ENCODE measurements at places on chromosomes 1 and 21. TPM values are rescaled to one million over a fixed set of nuclear protein-coding genes. Genes with fewer than 3 reads are reported as not detected.

IFNAR2 gene
- total RNA-seq, result 36.2 TPM

UBE2G2 gene
- total RNA-seq, result 60.3 TPM

IGSF9 gene
- 1.2 TPM for total RNA-seq

ZNF683 gene
- total RNA-seq, result not detected

NBPF14 gene
- total RNA-seq, result 24.6 TPM

FCRL1 gene
- not detected for total RNA-seq

LRRC39 gene
- 2.6 TPM for total RNA-seq

RGSL1 gene
- total RNA-seq, result not detected

HTR6 gene
- not detected for total RNA-seq

GRCh38 chr1:207672522-207673130 is 27.7 kb downstream of the CR1L start:
- no peak for DNase-seq

GRCh38 chr1:36573445-36573844 is 90.7 kb upstream of the CSF3R start:
- no peak for DNase-seq

DNA sequence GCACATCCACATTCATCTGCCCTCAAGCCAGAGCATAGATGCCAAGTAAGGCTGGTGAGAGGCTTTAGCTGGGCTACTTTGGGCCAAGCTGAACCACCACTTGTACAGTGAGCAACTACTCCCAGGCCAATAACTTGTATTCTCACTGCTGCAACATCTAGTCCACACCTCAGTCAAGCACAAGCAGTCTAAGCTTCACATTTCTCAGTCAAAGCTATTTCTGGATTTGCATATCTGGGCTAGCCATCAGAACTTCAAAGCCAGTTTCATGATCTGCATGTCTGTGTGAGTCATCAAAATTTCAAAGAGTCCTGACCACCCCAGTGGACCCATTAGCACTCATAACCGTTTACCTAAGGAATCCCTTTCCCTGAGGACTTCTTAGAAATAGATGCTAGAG is 77.7 kb upstream of the DIRAS3 start:
- DNase-seq, result no peak

DNA sequence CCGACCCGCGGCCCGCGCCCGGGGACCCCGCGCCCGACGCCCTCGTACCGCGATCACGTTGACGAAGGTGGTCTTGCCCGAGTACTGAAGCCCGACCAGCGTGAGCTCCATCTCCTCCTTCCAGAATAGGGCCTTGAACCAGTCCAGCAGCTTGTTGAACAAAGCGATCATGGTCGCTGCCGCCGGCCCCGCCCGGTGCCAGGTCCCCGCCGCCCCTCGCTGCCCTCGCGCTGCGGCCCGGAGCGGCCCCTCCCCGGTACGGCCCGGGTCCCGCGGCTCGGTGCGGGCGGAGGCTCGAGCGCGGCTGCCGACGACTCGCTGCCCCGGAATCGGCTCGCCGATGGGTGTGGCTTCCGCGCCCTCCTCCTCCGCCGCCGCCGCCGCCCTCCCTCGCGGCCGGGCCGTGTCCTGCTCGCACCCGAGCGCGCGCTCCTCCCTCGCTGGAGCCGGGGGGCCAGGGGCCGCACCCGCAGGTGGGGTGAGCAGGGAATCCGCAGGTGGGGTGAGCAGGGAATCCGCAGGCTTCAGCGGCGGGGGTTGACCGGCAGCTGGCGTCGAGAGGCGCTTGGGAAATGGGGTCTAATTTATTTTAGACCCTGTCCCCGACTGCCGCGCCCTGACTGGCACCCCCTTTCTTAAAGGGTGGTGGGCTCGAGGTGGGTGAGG is at the start of gene ARL8A:
Gene ARL8A (minus strand): TSS at position 336 of the 666 bp plus-strand sequence. CDS start 165 bp downstream, at position 171.
- peak; percentile 49 for DNase-seq

- no peak for DNase-seq
These were observed 1434.5 kb downstream of the KCNT2 start for GRCh38 chr1:195173753-195174152.

DNA sequence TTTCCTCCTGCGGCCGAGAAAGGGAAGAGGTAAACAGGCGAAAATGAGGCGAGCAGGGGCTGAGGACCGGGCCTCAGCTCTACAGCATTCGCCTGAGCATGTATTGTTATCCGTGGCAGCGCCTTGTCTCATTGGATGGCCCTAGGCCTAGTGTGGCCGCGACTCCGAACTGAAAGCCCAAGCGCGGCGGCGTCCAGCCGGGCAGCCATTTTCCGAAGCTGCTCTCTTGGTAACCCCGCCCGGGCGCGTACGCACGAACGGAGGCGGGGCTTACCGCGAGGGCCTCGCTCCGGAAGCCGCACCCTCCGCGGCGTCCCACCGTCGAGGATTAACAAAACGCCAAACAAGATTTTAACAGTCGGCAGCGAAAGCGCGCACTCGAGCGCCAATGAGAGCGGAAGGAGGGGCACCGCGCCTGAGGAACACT is 797 bp upstream of the USP1 start:
- DNase-seq, result no peak

- DNase-seq, result no peak
These were observed 7.8 kb downstream of the PSMB2 start for GRCh38 chr1:35633547-35633946.

DNA sequence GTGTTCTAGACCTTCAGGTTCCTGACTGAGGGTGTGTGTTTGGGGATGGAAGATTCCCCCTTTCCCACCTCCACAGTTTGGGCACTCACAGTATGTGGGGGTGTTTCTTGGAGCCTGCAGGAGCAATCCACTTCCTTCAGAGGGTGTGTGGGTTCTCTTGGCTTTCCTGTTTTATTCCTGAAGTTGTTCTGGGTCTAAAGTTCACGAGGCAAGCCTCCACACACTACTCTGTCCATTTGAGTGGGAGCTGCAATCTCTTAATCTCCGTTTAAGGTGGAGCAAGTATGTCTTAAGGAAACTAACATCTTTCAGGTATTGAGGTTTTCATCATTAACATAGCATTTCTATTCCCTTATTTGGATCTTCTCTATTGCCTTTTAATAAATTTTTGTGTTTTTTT is 141.8 kb downstream of the TENT5C start:
- no peak for DNase-seq

- DNase-seq, result no peak
These were observed 2.3 kb downstream of the TTC24 start for GRCh38 chr1:156581661-156582387.

DNA sequence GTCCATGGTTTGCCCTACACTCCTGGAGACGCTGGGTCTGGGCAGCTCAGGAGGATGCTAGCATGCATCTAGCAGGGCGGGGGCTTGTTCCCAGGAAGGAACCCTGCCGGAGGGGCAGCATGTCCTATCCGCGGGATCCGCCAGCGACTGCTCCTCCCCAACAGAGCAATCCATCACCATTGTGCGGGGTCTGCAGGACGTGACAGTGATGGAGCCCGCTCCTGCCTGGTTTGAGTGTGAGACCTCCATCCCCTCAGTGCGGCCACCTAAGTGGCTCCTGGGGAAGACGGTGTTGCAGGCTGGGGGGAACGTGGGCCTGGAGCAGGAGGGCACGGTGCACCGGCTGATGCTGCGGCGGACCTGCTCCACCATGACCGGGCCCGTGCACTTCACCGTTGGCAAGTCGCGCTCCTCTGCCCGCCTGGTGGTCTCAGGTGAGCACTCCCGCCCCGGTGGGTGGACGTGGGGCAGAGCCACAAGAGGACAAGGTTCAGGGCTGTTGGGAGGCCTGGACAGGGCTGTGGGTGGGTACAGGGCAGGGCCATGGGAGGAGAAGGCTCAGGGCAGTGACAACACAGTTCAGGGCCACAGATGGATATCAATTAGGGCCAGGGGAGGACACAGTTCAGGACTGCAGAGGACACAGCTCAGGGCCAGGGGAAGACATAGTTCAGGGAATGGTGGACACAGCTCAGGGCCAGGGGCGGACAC is 71.3 kb downstream of the OBSCN start:
- no peak for DNase-seq

- DNase-seq, result no peak
These were observed 54.5 kb downstream of the ARHGEF10L start for GRCh38 chr1:17594026-17594425.

DNA sequence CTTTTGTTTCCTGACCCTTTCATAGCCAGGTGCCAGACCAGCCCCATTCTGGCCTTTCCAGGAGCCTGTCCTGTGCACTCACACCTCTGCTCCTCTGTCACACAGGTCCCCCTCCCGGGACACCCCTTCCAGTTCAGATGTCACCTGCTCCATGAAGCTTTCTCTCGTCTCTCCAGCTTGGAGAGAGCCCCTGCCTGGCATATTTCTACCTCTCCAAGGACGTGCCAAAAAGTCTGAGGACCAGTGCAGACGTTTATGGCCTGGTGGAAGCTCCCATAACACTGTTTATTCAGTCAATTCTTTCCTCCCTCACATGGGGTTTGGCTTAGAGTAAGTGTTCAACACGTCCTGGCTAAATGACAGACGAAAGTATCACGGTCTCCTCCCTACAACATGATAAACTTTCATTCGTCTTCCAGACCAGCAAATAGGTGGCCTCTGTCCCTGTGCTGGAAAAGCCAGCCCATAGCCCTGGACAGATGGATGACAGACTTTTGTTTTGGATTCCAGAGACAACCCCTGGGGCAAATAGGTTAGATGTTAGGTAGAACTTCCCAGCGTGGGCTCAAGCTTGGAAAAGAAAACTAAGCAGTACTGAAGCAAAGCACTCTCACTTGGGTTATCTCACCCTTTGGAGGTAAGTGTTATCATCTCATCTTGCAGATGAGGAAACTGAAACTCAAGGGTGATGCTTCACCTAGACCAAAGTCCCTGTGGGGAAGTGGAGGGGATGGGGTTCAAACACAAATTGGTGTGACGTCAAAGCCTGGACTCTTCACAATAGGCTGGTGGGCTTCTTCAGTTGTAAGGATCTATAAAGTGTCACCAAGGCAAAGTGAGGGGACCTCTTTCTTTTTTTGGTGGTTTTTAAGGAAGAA is 52.9 kb upstream of the ECE1 start:
- no peak for DNase-seq

DNA sequence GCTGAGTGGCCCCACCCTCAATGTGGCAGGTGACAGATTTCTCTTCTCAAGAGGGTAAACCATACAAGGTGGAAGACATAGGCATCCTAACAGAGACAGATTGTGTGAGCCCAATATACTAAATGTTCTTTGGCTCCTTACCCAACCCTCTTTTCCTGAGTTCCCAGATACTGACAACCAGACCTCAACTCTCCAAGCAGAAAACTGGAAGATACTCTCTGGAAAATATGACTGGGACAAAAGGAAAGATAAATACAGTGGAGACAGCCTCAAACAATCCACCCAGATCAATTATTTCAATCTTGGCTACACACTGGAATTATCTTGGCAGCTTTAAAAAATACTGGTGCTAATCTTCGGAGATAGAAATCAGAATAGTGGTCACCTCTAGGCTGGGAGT is 6.5 kb downstream of the EVI5 start:
- DNase-seq, result no peak

DNA sequence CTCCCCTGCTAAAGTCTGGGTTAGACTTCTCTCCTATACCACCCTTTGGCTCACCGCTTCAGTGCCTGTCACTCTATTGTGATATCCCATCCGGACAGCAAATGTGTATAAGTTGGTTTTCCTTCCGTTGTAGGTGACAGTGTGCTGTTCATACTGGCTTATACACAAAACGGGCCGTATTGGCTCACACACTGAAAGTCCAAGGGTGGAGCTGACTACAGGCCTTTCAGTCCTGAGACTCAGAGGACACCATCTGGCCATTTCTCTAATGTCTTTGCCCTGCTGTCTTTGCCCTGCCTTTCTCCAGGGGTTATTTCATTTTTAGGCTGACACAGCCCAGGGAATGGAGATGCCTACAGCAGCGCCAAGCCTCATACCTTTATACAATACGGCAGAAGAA is 90.7 kb downstream of the URB2 start:
- DNase-seq, result no peak

- no peak for DNase-seq
These were observed 199.4 kb upstream of the PTBP2 start for GRCh38 chr1:96521994-96522760.

DNA sequence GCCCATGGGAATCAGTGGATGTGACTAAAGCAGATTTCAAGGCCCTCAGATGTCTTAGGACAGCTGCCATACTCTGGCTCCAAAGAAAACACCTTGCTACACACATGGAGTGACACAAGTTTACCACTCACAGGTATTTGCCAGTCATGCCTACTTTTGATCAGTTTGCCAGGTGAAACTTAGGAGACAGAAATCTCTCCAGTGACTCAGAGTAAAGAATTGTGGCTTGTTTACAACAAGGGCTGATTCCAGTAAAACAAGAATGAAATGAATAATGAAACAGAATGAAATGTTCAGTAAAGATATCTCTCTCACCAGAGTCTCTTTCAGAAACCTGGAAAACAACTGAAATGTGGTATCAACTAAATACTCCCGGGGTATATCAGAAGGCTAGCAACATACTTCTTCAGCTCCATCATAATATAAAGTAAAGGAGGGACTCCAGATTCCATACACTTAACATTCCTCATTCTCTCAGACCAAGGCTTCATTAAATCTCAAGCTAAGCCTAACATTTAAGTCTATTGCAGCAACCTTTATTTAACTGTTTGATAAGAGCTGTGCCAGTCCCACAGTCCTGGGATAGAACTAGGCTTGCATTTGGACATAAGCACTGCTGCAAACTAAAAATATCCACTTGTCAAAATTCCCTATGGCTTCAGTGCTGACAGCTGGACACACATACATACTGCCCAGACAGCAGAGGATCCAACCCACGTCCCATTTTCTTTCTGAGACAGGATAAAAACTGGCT is 143.3 kb downstream of the SIPA1L2 start:
- no peak for DNase-seq

GRCh38 chr1:31980835-31981455 is 32.7 kb upstream of the KHDRBS1 start:
- no peak for DNase-seq

- no peak for DNase-seq
These were observed 34.5 kb downstream of the CD247 start for GRCh38 chr1:167483790-167484189.

- no peak for DNase-seq
These were observed 32.0 kb downstream of the AGO3 start for GRCh38 chr1:35962952-35963351.

GRCh38 chr21:31338908-31339368 is 5.1 kb downstream of the TIAM1 start:
- no peak for DNase-seq

- no peak for DNase-seq
These were observed 18.5 kb upstream of the TBX15 start for GRCh38 chr1:119006406-119007279.

DNA sequence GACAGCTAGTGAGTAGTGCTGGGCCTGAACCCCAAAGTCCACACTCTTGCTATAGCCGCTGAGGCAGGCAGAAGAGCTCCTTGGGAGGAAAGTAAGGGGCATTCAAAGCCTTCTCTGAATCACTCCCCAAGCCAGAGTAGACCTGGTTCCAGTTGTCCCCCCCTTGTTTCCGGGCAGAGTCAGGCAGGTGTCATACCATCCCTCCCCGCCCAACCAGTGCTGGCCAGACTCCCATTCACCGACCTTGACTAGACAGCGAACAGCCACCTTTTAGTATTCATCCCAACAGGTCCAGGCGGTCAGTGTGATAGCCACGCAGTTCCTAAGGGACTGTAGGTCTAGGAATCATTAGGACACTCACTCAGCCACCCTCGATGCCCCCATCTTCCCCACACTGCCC is 11.8 kb downstream of the CHRNB2 start:
- DNase-seq, result no peak

Measured in uterus (tissue), 4 donors.